ENCODE measurements at places on chromosomes 1 and 21. TPM values are rescaled to one million over a fixed set of nuclear protein-coding genes. Genes with fewer than 3 reads are reported as not detected.

ANKRD34A gene
- 9.1 TPM for total RNA-seq

PDZK1 gene
- total RNA-seq, result not detected

SPRR2A gene
- not detected for total RNA-seq

DNA sequence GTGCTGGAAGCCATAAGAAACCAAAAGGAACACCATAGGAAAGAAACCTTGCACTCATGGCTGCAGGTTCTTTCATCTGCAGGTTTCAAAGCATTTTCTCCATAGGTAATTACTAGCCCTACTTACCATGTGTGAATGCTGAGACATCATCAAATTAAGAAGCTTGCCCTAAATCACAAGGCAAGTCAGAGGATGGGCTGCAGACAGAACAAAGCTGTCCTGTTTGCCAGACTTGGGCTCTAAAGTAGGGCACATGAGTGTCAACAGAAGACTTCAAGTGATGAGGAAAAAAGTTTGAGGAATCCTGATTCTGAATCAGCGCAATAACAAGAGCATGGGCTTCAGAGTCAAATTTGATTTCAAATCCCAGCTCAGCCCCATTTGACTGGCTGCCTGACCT is 5.8 kb upstream of the EPS15 start:
- no peak for DNase-seq

- no peak for DNase-seq
Observed at GRCh38 chr1:71018791-71019190, 28.8 kb downstream of the PTGER3 start.

SFN gene
- total RNA-seq, result 2.3 TPM

DNA sequence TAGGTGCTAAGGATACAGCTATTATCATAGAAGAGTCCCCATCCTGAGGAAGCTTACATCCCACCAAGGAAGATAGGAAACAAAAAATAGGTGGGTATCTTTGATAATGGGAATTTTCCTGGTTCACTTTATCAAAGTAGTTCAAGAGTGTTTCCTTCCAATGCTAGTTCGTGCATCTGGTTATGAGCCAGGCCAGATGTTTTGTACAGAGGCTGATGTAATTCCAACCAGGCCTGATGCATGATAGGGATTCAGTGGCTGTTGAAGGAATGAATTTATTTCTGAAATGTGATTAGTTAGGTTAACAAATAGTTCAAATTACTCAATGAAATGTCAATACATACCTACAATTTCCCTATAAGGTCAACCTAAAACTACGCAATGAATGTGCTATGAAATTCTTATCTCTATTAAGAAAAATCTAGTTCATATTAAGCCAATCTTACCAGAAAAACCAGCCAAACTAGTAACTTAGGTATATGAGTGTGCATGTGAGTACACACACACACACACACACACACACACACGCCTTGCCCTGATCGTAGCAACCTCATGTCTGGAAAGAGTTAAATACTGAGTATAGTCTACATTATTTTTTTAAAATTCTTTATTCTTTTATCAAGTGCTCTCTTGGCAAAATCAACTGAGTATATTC is 9.5 kb upstream of the ZBTB18 start:
- no peak for DNase-seq
